ENCODE measurements at places on chromosomes 3 and 15.

DNA sequence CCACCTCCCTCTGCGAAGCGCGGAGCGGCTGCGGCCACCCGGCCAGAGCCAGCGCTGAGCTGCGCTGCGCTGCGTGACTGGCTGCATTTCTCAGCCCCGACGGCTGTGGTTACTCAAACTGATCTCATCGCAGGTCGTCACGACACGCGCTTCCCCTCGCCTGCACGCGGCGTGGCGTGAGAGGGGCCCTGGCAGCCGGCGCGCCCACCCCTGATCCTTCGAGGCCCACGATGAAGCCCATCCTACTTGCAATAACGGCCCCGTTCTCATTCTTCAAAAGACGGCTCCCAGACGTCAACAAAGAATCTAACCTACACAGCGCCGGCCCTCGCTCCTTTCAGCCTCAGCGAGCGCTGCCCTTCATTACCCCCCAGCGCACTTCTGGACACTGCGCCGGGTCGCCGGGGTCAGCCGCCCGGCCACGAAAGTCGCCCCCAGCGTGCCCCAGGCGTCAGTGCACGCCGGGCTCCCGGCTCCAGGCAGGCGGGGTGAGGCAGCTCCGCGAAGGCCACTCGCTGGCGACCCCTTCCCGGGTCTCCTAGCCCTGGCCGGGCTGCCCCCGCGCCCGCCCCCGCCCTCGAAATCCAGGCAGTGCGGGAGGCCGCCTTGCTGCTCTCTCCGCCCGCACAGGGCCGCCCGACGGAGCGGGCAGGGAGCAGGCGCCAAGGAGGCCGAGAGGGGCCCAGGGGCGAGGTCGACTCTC lies 9.9 kb upstream of the LEKR1 start:
- H3K27me3 ChIP-seq = no peaks in the 10 kb centered on the region
- H3K4me1 ChIP-seq = peaks cover 6% of the 10 kb centered on the region
- peak overlapping the region; percentile 90 for H3K27ac ChIP-seq
- DNase-seq = no peak
- H3K4me3 ChIP-seq = peak overlapping the region; percentile 70

DNA sequence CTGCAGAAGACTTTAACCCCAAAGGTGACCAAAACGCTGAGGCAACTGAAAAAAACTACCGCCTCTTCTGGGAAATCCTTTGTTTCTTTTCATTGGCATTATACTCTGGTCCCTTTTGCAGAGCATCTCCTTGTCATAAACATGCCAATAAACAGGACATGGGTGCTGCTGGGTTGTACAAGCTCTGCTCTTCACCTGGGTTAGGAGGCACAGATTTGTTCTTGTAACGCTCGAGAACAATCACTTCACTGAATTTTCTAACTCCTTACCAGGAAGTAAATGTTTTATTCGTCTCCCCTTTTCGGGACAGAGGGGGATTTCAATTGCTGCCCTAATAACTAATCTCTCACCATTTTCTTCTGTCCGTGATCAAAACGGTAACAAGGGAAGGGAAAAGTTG lies 1.3 kb downstream of the PLCH1 start:
- peak overlapping the region; percentile 48 for H3K4me3 ChIP-seq
- no peak for DNase-seq
- H3K27me3 ChIP-seq = no peaks in the 10 kb centered on the region
- no peaks in the 10 kb centered on the region for H3K4me1 ChIP-seq

- no peaks in the 10 kb centered on the region for H3K36me3 ChIP-seq
- no peaks in the 10 kb centered on the region for H3K27me3 ChIP-seq
- H3K4me3 ChIP-seq = no peak overlapping the region
- no peaks in the 10 kb centered on the region for H3K4me1 ChIP-seq
- no peak overlapping the region for H3K27ac ChIP-seq
Measured at GRCh38 chr3:60355825-60356224, 895.4 kb downstream of the FHIT start.

DNA sequence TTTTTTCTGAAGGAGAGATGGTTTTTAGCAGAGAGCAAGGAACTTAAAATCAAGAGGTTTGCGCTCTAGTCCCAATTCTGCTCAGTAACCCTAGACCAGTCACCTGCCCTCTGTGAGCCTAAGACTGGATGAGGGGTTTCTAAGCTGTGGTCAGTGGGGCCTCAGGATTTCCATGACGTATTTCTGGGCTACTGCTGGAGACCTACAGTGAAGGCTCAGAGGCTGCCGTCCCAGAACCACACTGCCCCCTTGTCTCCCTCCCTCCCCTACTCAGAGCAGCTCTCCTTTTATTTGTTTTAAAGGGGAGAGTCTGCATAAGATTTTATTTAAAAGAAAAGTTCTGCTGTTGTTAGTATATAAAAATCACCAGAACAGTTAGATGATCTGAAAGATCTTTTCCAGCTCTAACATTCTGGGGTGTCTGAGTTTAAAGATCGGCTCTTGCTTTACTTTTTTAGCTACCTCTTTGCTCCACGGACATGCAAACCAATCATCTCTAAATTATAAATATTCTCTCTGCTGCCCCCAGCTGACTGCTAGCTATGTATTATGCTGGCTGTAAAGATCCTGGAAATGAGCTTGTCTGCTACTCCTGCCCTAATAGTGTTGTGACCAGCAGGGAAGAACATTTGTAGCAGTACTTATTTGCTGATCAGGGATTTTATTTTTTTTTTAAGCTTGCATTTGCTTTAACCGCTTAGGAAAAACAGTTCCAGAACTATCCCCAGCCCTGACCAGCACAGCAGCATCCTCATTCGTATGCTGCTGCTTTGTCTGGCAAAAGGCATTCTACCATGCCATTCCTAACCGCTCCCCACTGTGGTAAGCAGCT lies 28.6 kb upstream of the NDUFB4 start:
- peak overlapping the region; percentile 36 for H3K4me3 ChIP-seq
- no peaks in the 10 kb centered on the region for H3K36me3 ChIP-seq

DNA sequence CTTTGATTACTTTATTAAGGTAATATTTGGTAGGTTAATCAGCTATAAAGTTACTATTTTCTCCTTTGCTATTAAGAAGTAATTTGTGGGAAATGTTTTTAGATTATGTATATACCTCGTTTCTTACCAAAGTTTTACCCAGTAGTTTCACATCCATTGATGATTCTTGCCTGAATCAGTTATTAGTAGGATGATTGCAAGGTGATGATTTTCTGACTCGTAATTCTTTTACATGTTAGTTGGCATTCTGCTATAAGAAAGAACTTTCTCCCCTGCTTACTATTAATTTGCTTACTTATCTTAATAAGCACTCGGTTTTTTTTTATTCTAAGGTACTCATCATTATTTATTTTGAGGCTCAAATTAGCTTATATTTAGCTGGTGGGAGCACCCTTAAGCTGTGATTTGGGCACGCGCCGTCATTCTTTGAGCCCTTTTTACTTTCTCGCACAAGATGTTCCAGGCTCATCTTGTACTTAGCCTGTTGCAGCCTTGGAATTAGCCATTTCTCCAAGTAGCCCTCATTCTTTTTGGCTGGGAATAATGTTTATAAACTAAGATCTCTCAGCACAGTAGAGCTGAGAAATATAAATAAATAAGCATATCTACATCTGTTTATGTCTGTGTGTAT lies 15.3 kb downstream of the USP3 start:
- H3K27ac ChIP-seq = no peak overlapping the region
- H3K27me3 ChIP-seq = no peaks in the 10 kb centered on the region
- DNase-seq = no peak

- no peak overlapping the region for H3K4me3 ChIP-seq
- H3K4me1 ChIP-seq = no peaks in the 10 kb centered on the region
Measured at GRCh38 chr15:76203346-76204108, 107.7 kb downstream of the ETFA start.

DNA sequence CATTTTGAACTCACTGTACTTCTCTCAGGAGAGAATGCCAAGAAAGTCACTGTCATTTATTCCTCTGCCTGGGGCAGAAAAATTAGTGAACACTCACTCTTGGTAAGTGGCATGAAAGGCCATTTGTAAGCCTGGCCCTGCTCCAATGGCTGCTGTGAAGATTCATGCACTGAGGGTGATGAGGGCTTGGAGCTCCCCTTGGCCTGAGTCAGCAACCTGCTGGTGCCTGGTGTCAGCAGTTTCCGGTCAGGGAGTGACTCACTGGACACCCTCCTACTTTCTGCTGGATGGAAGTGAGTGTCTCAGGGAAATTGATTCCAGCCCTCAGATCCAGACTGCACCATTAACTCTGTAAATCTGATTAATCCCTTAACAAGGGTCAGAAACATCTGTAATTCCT lies 37.6 kb downstream of the TRA2B start:
- H3K27ac ChIP-seq = no peak overlapping the region
- H3K27me3 ChIP-seq = no peaks in the 10 kb centered on the region
- no peak overlapping the region for H3K4me3 ChIP-seq
- H3K36me3 ChIP-seq = no peaks in the 10 kb centered on the region
- no peaks in the 10 kb centered on the region for H3K4me1 ChIP-seq

DNA sequence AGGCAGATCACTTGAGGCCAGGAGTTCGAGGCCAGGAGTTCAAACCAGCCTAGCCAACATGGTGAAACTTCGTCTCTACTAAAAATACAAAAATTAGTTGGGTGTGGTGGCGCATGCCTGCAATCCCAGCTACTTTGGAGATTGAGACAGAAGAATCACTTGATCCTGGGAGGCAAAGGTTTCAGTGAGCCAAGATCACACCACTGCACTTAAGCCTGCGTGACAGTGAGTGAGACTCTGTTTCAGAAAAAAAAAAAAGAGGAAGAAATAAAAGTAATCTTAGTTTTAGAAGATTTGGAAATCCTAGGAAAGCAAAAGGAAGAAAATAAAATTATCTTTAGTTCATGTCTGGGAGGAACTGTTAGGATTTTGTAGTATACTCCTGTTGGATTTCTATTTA lies 77.2 kb downstream of the IL12A start:
- no peak overlapping the region for H3K27ac ChIP-seq
- H3K36me3 ChIP-seq = no peaks in the 10 kb centered on the region
- H3K27me3 ChIP-seq = no peaks in the 10 kb centered on the region
- H3K4me3 ChIP-seq = no peak overlapping the region
- no peaks in the 10 kb centered on the region for H3K4me1 ChIP-seq

- H3K4me3 ChIP-seq = no peak overlapping the region
- H3K4me1 ChIP-seq = no peaks in the 10 kb centered on the region
- H3K27me3 ChIP-seq = no peaks in the 10 kb centered on the region
- H3K36me3 ChIP-seq = no peaks in the 10 kb centered on the region
- H3K27ac ChIP-seq = no peak overlapping the region
Measured at GRCh38 chr3:9301091-9301490, 51.6 kb upstream of the SRGAP3 start.

DNA sequence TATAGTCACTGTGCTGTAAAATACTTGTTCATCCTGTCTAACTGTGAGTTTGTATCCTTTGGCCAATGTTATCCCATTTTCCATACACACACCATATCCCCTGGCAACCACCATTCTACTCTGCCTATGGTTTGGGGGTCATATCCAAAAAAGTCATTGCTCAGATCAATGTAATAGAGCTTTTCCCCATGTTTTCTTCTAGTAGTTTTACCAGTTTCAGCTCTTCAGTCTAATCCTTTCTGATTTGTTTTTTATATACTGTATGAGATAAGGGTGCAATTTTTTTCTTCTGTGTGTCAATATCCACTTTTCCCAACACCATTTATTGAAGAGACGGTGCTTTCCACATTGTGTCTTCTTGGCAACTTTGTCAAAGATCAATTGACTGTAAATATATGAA lies 14.0 kb upstream of the DLG1 start:
- no peaks in the 10 kb centered on the region for H3K27me3 ChIP-seq
- no peak overlapping the region for H3K4me3 ChIP-seq
- no peaks in the 10 kb centered on the region for H3K36me3 ChIP-seq
- H3K27ac ChIP-seq = no peak overlapping the region
- DNase-seq = no peak

DNA sequence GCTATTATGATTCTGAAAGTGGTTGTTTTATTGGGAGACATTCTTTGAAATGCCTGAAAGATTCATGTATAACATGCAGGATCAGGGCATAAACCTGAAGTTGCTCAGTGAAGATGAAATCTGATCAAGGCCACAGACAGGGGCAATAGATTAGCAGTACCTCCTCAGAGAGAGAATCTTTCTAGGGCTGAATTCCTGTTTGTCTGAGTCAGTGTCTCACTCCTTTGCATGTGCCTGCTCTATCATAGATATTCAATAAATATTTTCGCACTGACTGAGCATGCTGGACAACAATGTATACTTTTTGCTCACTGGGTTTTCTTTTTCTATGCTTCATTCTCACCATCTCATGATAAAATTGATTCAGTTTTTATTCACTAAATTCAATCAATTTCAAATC lies 49.8 kb upstream of the PFN2 start:
- H3K4me3 ChIP-seq = no peak overlapping the region
- no peaks in the 10 kb centered on the region for H3K27me3 ChIP-seq

- H3K27ac ChIP-seq = no peak overlapping the region
- no peak for DNase-seq
- no peaks in the 10 kb centered on the region for H3K4me1 ChIP-seq
- no peaks in the 10 kb centered on the region for H3K27me3 ChIP-seq
- no peak overlapping the region for H3K4me3 ChIP-seq
Measured at GRCh38 chr3:121941592-121941991, 47.4 kb downstream of the SLC15A2 start.

- no peak overlapping the region for H3K4me3 ChIP-seq
- no peaks in the 10 kb centered on the region for H3K36me3 ChIP-seq
- no peak overlapping the region for H3K27ac ChIP-seq
- no peaks in the 10 kb centered on the region for H3K4me1 ChIP-seq
- DNase-seq = peak; percentile 34
- H3K27me3 ChIP-seq = no peaks in the 10 kb centered on the region
Measured at GRCh38 chr3:38117163-38117716, 19.7 kb downstream of the ACAA1 start.

GRCh38 chr15:56877255-56877970 lies 41.0 kb upstream of the TCF12 start:
- no peak for DNase-seq
- H3K27ac ChIP-seq = no peak overlapping the region
- H3K4me3 ChIP-seq = no peak overlapping the region
